ENCODE measurements at places on chromosomes 2 and 18.
A peak's percentile ranks its signal among the peaks of the same experiment; 100 is the strongest.

DNA sequence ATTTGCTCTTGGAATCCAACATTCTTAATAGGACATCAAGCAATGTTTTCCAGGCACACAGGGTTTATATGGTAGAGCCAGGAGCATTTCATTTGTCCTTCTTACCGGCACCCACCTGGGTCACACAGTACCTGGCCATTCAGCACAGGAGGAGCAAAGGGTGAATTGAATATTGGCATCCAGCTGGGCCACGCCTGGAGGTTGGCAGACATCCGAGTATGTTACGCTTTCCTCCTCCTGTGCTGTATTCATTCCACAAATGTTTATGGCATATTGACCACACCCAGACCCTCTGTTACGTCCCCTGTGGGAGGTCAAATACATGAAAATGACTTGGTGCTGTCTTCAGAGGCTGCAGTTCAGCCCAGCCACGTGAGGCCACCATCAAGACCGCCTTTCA lies 206.2 kb downstream of the RTP5 start:
- H3K36me3 ChIP-seq, result no peaks in the 10 kb centered on the region
- DNase-seq, result peak; percentile 63
- no peaks in the 10 kb centered on the region for H3K27me3 ChIP-seq
- H3K4me3 ChIP-seq, result no peak overlapping the region
- no peak overlapping the region for H3K27ac ChIP-seq

- no peak for DNase-seq
- no peaks in the 10 kb centered on the region for H3K27me3 ChIP-seq
- no peak overlapping the region for H3K4me3 ChIP-seq
- peaks cover 5% of the 10 kb centered on the region for H3K36me3 ChIP-seq
- no peak overlapping the region for H3K27ac ChIP-seq
- H3K4me1 ChIP-seq, result no peaks in the 10 kb centered on the region
These were observed 17.7 kb downstream of the RPE start for GRCh38 chr2:210020138-210020537.

DNA sequence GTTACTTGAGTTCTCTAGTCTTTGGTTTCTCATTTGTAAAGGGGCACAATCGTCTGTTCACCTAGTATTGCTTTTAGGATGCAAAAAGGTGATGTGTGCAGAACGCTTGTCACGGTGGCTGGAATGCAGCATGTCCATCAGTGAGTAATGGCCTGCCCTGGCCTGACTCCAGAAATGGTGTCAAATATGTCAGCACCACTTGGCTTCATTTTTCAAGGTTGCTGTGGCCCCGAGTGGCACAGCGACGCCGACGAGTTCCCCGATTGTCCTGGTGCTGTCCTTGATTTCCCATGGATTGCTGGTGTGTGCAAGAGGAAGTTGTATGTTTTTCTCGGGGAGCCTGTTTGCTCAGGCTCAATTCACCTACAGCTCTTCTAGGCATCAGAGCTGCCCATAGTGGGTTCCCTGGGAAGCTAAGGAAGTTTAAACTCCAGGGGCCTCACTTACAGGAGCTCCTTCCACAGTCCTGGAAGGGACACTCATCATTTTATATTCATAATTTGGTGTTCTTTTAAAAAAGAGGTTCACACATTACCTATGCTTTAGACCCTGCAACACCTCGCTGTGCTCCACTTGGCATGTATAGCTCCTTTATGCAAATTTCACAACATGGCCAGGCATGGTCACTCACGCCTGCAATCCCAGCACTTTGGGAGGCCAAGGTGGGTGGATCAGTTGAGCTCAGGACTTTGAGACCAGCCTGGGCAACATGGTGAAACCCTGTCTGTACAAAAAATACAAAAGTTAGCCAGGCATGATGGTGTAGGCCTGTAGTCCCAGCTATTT lies 25.6 kb upstream of the ZNF407 start:
- H3K36me3 ChIP-seq, result no peaks in the 10 kb centered on the region
- peaks cover 4% of the 10 kb centered on the region for H3K27me3 ChIP-seq
- no peak for DNase-seq
- no peak overlapping the region for H3K27ac ChIP-seq

GRCh38 chr18:62950246-62950645 lies 234.9 kb downstream of the PHLPP1 start:
- no peaks in the 10 kb centered on the region for H3K27me3 ChIP-seq
- H3K36me3 ChIP-seq, result no peaks in the 10 kb centered on the region
- no peak overlapping the region for H3K27ac ChIP-seq
- H3K4me1 ChIP-seq, result no peaks in the 10 kb centered on the region
- DNase-seq, result no peak

- no peak within 1 kb of the TSS for H3K27ac ChIP-seq
- peak; percentile 38 for DNase-seq
- peak within 1 kb of the TSS; percentile 68 for H3K4me3 ChIP-seq
- H3K4me1 ChIP-seq, result peaks cover 6% of the 10 kb centered on the region
- no peaks in the 10 kb centered on the region for H3K27me3 ChIP-seq
These were observed at the start of gene LGALSL for GRCh38 chr2:64453770-64454385. Gene LGALSL, plus strand, starts transcription at chr2:64454162. Its CDS starts 384 bp downstream, at chr2:64454546.

- H3K4me1 ChIP-seq, result no peaks in the 10 kb centered on the region
- H3K4me3 ChIP-seq, result no peak overlapping the region
These were observed 145.4 kb downstream of the FAM210A start for GRCh38 chr18:13580991-13581390.

DNA sequence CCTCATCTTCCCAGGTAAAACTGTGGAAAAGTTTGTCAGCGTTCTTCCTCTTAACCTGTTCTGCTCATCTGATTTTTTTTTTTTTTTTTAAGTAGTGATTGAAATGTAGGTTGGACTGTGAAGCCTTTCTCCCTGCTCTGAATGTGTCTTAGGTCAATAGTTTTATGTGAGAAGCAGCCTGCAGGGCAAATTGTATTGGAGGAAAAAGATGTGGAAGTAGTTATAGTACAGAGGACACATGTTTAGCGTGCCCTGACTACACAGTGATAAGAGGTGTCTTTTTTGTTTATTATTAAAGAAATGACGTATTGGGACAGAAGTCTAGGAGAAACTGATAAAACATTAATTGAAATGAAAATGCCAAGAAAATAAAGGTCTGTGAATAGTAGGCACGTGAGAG lies 1.5 kb downstream of the MTA3 start:
- H3K4me1 ChIP-seq, result peaks cover 9% of the 10 kb centered on the region
- H3K36me3 ChIP-seq, result no peaks in the 10 kb centered on the region
- no peaks in the 10 kb centered on the region for H3K27me3 ChIP-seq

DNA sequence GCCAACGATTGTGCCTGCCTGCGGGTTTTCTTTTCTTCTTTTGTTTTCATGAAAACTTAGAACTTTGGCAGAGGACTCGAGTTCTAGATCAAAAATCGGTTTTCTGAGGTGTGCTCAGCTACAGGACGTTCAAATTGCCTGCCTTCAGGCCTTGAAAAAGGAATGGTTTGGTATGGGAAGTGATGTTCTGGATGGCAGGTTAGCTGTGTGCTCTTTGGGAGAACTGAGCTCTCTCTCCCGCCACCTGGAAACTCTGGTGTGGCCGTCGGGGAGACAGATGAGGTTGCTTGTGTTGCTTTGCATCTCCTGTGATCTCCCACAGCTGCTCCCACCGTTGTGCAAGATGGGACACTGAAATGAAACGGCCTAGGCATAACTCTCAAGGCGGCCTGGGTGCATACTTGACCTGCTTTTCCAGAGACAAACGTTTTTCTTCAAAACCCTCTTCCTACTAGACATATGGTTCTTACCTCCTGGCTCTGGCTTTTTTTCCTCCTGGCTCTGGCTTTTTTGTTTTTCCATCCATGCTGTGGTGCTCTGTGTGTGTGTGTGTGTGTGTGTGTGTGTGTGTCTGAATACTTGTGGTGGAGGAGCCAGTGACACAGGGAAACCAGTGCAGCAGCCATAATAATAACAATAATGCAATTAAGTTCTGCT lies 2.0 kb downstream of the FMNL2 start:
- no peaks in the 10 kb centered on the region for H3K27me3 ChIP-seq
- H3K27ac ChIP-seq, result peak overlapping the region; percentile 70
- H3K4me3 ChIP-seq, result peak overlapping the region; percentile 79
- no peaks in the 10 kb centered on the region for H3K4me1 ChIP-seq

DNA sequence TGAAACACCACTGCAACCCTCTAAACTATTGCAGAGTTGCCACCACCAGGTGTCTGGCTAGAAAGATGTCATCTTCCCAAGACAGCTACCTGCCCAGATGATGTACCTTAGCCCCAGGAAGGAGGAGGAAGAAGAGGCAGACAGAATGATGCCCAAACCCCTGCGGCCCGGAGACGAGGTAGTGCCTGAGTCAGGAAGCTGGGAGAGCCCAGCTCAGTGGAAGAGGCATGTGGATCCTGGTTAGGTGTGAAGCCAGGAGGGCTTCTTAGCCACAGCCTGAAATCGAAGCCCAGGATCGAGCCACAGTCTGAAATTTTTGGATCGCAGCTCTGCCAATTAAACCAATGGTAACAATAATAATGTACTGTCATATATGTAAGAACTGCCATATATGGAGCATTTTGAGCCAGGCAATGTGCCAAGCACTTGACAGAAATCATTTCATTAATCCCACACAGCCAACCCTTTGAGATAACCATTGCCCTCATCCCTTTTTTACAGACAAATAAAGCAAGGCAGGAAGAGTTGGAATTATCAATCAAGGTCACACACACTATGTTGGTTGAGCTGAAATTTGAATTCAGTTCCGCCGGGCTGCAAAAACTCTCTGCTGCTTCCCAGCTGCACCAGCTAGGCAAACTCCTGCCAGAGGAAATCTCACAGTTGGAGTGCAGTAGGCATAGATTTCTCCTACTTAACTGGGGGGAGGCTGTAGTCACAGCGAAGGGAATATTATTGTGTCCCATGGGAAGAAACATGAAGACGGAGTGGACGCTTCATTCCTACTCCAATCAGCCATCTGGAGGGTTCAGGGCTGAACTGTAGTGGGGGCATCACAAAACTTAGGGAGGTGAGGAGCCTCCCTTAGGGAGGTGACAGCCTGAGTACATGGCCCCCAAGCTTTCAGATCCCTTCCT lies 19.4 kb upstream of the CYP1B1 start:
- H3K4me1 ChIP-seq, result peaks cover 21% of the 10 kb centered on the region
- H3K4me3 ChIP-seq, result no peak overlapping the region
- H3K36me3 ChIP-seq, result no peaks in the 10 kb centered on the region

DNA sequence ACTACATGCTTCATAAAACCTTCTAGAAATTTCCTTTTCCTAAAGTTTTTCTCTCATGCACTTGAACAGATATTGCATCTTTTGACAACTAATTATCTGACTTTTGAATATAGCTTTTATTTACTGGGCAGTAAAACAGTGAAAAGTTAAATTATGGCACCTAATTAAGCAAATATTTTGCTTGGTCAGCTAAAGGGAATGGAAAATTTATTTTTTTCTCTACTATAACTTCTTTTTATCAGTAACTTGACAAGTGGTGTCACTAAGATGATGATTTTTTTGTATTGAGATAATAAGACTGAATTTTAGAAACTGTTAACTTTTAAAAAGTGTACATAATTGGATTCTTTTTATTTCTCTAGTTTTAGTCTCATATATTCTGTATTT lies 351.6 kb downstream of the PIK3C3 start:
- no peaks in the 10 kb centered on the region for H3K36me3 ChIP-seq
- no peaks in the 10 kb centered on the region for H3K4me1 ChIP-seq
- H3K27ac ChIP-seq, result no peak overlapping the region
- no peak for DNase-seq
- no peaks in the 10 kb centered on the region for H3K27me3 ChIP-seq

DNA sequence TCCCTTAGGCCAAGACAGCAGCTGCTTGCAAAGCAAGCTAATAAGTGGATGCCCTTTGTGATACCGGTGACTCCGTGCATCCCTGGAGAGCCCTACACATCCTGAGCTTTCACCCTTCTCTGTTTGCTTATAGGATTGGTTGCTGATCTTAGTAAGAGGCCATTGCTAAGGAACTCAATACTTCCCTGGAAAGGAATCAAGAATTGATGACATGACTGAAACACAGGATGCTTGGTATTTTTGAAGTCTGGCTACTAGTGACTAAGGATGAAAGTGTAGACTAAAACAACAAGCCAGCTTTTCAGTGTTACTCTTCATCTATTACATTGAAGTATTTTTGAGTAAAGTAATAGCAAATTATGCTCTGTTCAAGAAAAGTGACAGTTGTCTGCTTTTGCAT lies 123.0 kb upstream of the SERPINE2 start:
- H3K36me3 ChIP-seq, result no peaks in the 10 kb centered on the region
- peaks cover 2% of the 10 kb centered on the region for H3K4me1 ChIP-seq
- H3K27ac ChIP-seq, result no peak overlapping the region
- peak; percentile 33 for DNase-seq
- no peaks in the 10 kb centered on the region for H3K27me3 ChIP-seq

DNA sequence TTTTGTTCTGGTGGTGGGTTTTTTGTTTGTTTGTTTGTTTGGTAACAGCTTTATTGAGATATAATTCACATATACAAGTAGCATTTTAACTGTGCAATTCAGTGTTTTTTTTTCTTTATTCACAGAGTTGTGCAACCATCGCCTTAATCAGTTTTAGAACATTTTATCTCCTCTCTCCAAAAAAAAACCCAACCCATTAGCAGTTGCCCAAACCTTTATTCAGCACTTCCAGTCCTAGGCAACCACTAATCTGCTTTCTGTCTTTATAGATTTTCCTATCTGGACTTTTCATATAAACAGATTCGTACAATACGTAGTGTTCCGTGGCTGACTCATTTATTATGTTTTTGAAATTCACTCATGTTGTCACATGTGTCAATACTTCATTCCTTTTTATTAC lies 38.7 kb downstream of the CCDC138 start:
- H3K4me3 ChIP-seq, result no peak overlapping the region
- H3K4me1 ChIP-seq, result no peaks in the 10 kb centered on the region
- H3K27me3 ChIP-seq, result no peaks in the 10 kb centered on the region
- H3K36me3 ChIP-seq, result no peaks in the 10 kb centered on the region

- H3K4me3 ChIP-seq, result no peak overlapping the region
- H3K27me3 ChIP-seq, result no peaks in the 10 kb centered on the region
- no peaks in the 10 kb centered on the region for H3K36me3 ChIP-seq
- no peak for DNase-seq
- H3K27ac ChIP-seq, result no peak overlapping the region
- no peaks in the 10 kb centered on the region for H3K4me1 ChIP-seq
These were observed 212.2 kb downstream of the FHOD3 start for GRCh38 chr18:36509646-36510197.

GRCh38 chr18:7608781-7609201 lies 41.7 kb downstream of the PTPRM start:
- H3K27me3 ChIP-seq, result no peaks in the 10 kb centered on the region
- H3K27ac ChIP-seq, result peak overlapping the region; percentile 26
- peak; percentile 29 for DNase-seq
- no peak overlapping the region for H3K4me3 ChIP-seq
- peaks cover 7% of the 10 kb centered on the region for H3K4me1 ChIP-seq
- no peaks in the 10 kb centered on the region for H3K36me3 ChIP-seq

- no peak overlapping the region for H3K27ac ChIP-seq
- H3K4me1 ChIP-seq, result no peaks in the 10 kb centered on the region
- no peaks in the 10 kb centered on the region for H3K27me3 ChIP-seq
- no peaks in the 10 kb centered on the region for H3K36me3 ChIP-seq
- peak; percentile 40 for DNase-seq
- H3K4me3 ChIP-seq, result no peak overlapping the region
These were observed 236.0 kb upstream of the REV1 start for GRCh38 chr2:99725820-99726219.

- DNase-seq, result no peak
- H3K36me3 ChIP-seq, result no peaks in the 10 kb centered on the region
- H3K27me3 ChIP-seq, result peaks cover 21% of the 10 kb centered on the region
- no peak overlapping the region for H3K27ac ChIP-seq
- H3K4me3 ChIP-seq, result no peak overlapping the region
- no peaks in the 10 kb centered on the region for H3K4me1 ChIP-seq
These were observed 5.7 kb downstream of the TCF23 start for GRCh38 chr2:27154488-27154887.
